ENCODE measurements at places on chromosomes 12 and 14.
A peak's percentile ranks its signal among the peaks of the same experiment; 100 is the strongest.

DNA sequence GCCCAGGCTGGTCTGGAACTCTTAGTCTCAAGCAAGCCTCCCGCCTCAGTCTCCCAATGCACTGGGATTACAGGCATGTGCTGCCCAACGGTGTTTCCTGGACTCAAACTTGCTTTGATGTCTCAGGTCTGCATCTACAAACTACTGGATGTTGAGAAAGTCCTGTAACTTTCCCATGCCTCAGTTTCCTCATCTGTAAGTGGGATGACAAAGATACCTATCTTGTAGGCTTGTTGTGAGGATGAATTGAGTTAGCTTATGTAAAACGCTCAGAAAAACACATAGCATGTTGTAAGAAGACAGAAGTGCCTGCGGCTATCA is 63.6 kb upstream of the NUDT4 start:
- no peak for DNase-seq

- DNase-seq = no peak
Observed at GRCh38 chr14:98501335-98501734, 770.7 kb downstream of the BCL11B start.

DNA sequence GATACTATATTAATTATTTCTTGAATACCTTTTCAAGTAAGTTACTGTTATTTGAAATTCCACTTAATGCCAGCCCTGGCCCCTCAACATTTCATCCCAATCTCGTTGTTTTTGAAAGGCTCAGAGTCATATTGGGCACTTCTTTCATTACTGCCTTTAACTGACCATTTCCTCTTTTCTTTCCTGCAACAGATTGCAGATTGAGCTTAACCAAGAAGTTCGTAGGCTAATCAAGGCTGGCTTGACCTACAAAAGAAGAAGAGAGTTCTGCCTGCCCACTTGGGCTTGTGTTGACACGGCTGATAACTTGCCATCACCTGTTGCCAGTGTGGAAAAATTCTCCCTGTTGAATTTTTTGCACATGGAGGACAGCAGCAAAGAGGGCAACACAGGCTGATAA is 91.0 kb downstream of the FLRT2 start:
- DNase-seq = no peak

DNA sequence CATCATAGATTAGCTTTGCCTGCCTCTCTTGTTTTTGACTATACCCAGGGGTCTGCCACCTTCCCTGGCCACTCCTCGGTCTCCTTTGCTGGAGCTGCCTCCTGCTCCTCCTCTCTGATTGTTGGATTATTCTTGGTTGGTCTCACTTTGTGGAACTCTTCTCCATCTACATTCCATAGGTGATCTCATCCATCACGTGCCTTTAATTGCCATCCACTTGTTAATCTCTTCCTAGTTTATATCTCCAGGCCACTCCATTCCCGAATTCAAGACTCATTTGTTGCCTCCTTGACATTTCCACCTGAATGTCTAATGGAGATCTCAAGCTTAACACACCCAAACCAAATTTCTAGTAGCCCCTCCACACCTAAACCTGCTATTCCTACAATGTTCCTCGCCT is 5.4 kb downstream of the POLR3B start:
- DNase-seq = no peak

DNA sequence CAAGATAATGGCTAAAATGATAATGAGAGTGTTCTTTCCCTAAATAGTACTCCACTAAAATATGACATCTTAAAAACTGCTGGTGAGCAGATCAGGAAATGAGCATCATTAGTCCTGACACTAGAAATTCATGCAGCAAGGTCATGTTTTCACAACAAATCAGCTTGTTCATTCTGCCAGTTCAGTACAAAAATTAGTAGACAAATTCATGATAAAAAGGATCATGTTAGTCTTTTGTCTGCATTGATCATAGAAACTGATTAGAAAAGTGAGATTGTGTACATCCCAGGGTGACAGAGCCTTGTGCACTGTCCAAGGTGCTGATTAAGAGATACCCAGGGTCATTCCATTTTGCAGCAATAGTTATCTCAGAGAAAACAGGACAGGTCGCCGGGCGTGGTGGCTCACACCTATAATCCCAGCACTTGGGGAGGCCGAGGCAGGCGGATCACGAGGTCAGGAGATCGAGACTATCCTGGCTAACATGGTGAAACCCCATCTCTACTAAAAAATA is 163.6 kb downstream of the RIMBP2 start:
- no peak for DNase-seq

DNA sequence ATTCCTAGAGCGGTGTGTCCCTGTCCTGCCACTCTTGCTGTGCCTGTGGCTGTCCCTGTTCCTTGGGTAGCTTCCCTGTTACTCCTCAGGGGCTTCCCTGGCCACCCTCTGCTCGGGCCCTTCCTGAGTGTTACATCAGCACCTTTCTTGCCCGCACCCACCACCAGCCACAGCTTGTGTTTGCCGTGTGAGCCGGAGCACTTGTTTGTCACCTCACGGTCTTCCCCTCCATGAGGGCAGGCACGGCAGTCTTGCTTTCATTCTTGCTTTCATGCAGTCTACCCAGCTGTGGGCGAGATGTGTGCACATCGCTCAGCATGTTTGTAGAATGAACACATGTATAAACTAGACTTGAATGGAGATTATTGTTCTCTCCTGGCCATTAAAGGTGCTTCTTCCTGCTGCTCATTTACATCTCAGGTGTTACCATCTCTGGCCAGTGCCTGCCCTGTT is 42.0 kb downstream of the TRAF3 start:
- DNase-seq = peak; percentile 94

DNA sequence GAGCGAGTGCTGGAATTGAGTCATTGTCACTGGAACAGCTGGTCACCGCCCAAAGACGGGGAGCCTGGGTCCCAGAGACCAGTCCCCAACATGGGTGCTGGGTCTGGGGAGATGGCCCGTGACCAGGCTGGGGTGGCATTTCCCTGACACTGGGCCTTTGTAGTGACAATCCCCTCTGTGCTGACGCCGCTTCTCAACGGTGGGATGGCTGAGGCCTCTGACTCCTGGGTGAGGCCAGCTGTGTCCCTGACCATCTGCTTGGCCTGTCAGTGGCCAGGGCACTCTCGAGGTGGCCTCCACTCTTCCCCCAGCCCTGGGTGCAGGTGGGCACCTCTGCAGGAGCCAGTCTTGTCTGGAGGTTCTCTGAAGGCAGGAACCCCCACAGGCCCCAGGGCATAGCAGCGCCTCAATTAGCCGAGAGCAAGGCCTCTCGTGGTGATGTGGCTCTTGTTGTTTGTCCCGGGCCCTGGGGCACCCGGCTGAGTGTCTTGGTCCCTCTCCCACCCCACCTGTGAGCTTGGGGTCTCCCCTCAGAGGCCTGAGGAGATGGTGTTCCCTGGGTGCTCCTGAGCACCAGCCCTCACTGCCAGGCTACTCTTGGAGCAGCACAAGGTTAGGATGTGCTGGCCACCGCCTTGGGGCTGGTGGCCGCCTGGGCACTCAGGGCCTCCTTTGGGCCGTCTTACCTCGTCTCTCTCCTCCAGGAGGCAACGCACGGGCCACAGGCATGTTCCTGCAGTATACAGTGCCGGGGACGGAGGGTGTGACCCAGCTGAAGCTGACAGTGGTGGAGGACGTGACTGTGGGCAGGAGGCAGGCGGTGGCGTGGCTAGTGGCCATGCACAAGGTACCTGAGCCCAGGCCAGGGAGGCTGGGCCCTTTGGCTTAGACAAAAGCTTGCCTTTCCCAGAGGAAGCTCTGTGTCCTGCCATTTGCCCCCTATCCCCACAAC is 16.6 kb downstream of the ZFYVE21 start:
- no peak for DNase-seq

All from NCI-H526 (cell line).